GM23338 (cell line): ENCODE measurements at places on chromosomes 11 and 22. TPM values are rescaled to one million over a fixed set of nuclear protein-coding genes. Genes with fewer than 3 reads are reported as not detected.

CD44 gene
- 8.3 and 10.1 TPM in 2 replicates for total RNA-seq

SBF2 gene
- 49.1 and 53.5 TPM in 2 replicates for total RNA-seq

OR5B21 gene
- total RNA-seq = not detected in 2 replicates

KCNQ1OT1 gene
- 2.8 and 4.2 TPM in 2 replicates for total RNA-seq

PNPLA3 gene
- 17.3 and 23.4 TPM in 2 replicates for total RNA-seq

CAPN5 gene
- 23.2 and 32.2 TPM in 2 replicates for total RNA-seq

CRYBB2 gene
- 1.0 TPM in 1 of 2 replicates, not detected in the other for total RNA-seq

GNAZ gene
- total RNA-seq = 9.9 and 11.1 TPM in 2 replicates

PGA5 gene
- total RNA-seq = 0.12 and 0.52 TPM in 2 replicates

C22orf23 gene
- 0.38 TPM in 1 of 2 replicates, not detected in the other for total RNA-seq

UPK3A gene
- 0.89 TPM in 1 of 2 replicates, not detected in the other for total RNA-seq

TTC28 gene
- 10.7 and 16.1 TPM in 2 replicates for total RNA-seq

SCGB1A1 gene
- not detected in 2 replicates for total RNA-seq

CABP4 gene
- total RNA-seq = 0.28 TPM in 1 of 2 replicates, not detected in the other

OR51B5 gene
- not detected in 2 replicates for total RNA-seq

VSIG10L2 gene
- total RNA-seq = not detected in 2 replicates

COX8A gene
- 385 and 427 TPM in 2 replicates for total RNA-seq

CNGA4 gene
- not detected in 2 replicates for total RNA-seq

OR5AN1 gene
- not detected in 2 replicates for total RNA-seq

SLC22A12 gene
- not detected in 2 replicates for total RNA-seq

QSER1 gene
- total RNA-seq = 132 and 136 TPM in 2 replicates

SAA1 gene
- not detected in 2 replicates for total RNA-seq

OR6T1 gene
- not detected in 2 replicates for total RNA-seq

ZC3H12C gene
- 2.4 and 2.6 TPM in 2 replicates for total RNA-seq

MFNG gene
- 1.9 and 3.8 TPM in 2 replicates for total RNA-seq

OSM gene
- total RNA-seq = not detected in 2 replicates

ZNF280A gene
- not detected in 2 replicates for total RNA-seq

PPME1 gene
- total RNA-seq = 34.6 and 37.2 TPM in 2 replicates

ZNF280B gene
- total RNA-seq = 5.7 and 6.7 TPM in 2 replicates

LMF2 gene
- 30.7 and 36.3 TPM in 2 replicates for total RNA-seq

HOATZ gene
- not detected in 2 replicates for total RNA-seq

NCR3LG1 gene
- 1.5 and 1.9 TPM in 2 replicates for total RNA-seq

DBX1 gene
- not detected in 2 replicates for total RNA-seq

PANX2 gene
- total RNA-seq = 5.1 and 5.9 TPM in 2 replicates

GRAMD4 gene
- 19.7 and 81.8 TPM in 2 replicates for total RNA-seq

MOGAT2 gene
- not detected in 2 replicates for total RNA-seq

MPPED2 gene
- total RNA-seq = 6.8 and 15.8 TPM in 2 replicates

C11orf16 gene
- not detected in 2 replicates for total RNA-seq

C1QTNF4 gene
- 6.6 TPM in 2 replicates for total RNA-seq

NCF4 gene
- total RNA-seq = not detected in 2 replicates

KCNE3 gene
- total RNA-seq = 4.3 and 10.6 TPM in 2 replicates

MYOD1 gene
- not detected in 2 replicates for total RNA-seq

UVRAG gene
- total RNA-seq = 11.4 and 15.3 TPM in 2 replicates

RBMXL2 gene
- 0.17 TPM in 1 of 2 replicates, not detected in the other for total RNA-seq

BIRC3 gene
- total RNA-seq = 0.03 TPM in 1 of 2 replicates, not detected in the other

CREB3L1 gene
- 4.5 and 8.5 TPM in 2 replicates for total RNA-seq

OR5P2 gene
- 1.3 and 1.5 TPM in 2 replicates for total RNA-seq

C22orf31 gene
- not detected in 2 replicates for total RNA-seq

CD3G gene
- total RNA-seq = not detected in 2 replicates

RGL4 gene
- total RNA-seq = not detected in 2 replicates
